ENCODE measurements at places on chromosomes 1 and 21.

DNA sequence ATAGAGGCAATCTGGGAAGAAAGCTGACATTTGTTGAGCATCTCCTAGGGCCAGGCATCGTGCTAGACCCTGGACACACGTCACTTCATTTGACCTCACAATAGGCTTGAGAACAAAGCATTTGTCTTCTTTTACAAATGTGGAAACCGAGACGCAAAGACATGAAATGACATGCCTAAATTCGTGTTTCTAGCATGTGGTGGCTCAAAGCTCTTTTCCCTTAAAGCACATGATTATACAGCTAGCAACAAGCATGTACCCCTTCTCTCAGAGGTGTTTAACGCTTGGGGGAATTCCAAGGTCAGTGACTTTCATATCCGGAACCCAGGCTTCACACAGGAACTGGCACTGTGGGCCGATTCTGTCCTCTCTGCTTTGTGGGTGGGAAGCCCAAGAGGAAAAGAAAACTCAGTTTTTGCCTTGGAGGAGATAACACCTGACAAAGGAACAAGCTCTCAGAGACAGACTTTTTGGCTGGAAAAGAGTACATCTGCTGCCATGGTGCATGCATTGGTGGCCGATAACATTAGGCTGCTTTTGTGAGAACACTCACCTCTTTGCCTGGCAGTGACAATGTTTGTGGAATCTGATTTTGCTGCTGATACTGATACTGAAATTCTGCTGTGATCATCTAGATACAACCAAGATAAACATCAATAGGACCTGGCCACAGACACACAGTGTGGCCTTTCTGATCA is 15.4 kb upstream of the CD2 start:
- no peak for DNase-seq

- DNase-seq, result peak; percentile 58
These were observed 11.4 kb upstream of the RGS16 start for GRCh38 chr1:182615468-182616129.

DNA sequence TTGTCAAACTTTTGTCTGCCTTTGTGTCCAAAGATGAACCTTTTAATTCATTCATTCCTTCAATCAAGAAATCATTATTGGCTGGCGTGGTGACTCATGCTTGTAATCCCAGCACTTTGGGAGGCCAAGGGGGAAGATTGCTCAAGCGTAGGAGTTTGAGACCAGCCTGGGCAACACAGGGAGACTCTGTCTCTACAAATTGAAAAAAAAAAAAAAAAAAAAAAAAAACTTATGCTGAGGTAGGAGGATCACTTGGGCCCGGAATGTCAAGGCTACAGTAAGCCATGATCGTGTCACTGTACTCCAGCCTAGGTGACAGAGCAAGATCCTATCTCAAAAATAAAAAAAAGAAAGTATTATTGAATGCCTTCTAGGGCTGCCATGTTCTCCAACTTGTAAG is 51.3 kb upstream of the CXADR start:
- no peak for DNase-seq

DNA sequence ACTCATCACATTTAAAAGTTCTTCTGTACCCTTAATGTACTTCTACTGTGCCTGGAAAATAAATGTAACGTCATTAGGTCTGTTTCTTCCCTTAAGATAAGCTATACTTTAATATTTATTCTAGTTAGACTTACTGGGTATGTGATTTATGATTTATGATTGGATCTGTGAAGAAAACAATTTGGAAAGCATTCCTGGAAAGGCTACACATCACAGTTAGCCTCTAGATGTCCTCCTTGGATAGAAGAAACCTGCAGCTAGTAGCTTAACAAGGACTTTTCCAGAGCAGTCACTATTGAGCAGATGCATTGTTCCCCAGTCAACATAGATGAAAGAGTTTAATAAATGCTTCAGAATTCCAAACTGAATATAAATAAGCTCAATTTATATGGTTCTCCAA is 22.2 kb upstream of the ABL2 start:
- peak; percentile 60 for DNase-seq

DNA sequence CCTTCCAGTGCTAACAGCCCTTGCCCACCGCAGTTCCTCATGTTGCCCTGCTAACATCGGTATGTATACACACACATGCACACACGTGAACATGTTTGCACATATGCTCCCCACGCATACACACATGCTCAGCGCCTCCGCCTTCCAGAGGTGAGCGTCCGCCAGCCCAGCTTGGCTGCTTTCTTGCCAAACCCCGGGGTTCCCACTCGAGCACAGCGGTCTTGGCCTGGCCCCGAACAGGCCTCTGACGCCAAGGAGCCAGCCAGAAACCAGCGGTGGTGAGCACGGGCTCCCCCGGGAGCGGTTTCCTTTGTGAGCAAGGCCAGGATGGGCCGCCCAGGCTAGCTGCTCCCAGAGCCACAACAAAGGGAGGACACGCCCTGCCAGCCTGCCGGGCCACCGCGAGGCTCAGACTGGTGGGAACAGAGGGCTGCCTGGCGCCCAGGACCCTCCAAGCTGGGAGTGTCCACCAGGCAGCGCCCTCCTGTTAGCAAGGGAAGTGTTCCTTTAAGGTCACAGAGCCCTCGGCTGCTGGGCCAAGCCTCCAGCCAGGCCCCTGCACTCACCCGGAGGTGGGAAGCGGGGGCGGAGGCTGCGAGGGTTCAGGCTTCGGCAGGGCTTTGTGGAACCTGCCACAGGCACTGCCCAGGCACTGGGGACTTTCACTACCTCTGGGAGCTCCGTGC is 65.4 kb downstream of the ALPL start:
- no peak for DNase-seq

DNA sequence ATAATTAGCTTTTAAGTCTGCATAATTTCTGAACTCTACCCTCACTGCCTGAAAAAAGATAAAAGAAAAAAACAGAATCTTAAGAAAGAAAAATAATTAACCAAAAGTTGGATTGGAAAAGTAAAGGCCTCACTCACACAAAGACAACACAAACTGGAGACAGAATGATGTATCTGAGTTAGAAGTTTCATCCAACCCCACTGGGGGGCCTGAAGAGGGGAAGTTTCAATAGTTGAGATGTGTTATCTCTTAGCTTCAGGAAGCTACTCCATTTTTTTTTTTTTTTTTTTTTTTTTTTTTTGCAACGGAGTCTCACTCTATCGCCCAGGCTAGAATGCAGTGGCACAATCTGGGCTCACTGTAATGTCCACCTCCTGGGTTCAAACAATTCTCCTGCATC is 19.9 kb downstream of the SYDE2 start:
- DNase-seq, result no peak

DNA sequence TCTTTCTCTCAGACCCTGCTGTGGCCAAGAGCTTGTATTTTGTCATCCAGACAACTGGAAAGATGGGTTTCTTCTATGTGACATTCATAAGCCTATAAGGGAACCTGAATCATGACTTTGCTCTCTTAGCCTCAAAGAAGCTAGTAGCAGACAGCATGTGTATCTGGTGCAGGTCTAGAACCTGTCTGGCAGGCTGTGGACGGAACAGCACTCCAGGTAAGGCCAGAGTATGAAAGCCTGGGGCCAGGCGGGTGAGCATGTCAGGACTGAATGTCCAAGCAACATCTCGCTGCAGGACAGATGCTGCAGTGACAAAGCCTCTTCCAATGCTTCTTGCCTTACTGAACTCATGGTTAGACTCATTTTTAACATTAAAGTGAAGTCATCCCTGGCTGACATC is 32.8 kb downstream of the AKNAD1 start:
- no peak for DNase-seq

DNA sequence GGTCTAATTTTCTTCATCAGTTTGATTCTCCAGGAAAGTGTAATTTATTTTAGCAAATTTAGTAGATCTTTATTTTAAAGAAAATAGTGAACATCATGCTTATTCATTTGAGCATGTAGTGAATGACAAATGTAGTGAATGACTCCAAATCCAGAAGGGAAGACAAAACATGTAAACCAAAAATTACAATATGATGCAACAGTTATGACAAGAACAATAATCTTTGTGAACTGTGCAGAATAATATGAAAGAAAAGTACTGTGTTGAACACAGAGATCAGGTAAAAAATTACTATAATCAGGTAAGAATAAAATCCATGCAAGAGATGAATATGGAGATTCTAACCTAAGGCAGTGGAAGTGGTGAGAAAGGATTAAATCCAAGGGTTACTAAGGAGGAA is 30.0 kb upstream of the DPH5 start:
- DNase-seq, result no peak

DNA sequence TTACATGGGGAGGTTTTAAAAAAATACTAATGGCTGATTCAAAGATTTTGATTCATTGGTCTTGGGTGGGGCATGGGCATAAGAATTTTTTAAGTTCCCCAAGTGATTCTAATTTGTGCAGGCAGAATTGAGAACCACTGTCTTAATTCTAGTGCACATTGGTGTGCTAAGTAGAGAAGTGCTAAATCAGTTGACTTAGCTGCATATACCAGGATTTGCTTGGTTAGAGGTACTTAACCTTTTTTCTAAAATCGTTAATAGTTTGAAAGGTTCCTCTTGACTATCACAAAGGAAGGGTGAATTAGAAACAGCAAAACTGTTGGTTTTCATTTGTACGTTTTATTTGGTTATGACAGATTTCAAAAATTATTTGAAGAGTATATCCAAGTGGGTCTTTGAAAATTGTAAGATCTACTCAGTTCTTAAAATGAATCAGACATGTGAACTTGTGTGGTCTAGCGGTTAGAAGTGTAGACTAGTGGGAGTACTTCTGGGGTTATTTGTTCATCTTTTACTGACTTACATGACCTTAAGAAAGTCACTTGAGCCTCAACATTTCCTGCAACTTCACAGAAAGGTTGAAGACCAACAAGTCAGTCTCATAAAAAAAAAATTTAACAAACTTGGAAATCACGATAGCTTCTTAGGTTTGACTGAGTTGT is 66.7 kb downstream of the RPAP2 start:
- no peak for DNase-seq

- DNase-seq, result no peak
These were observed 1.8 kb upstream of the FOXO6 start for GRCh38 chr1:41359211-41360073.

GRCh38 chr1:53383136-53383870 is 55.4 kb upstream of the LRP8 start:
- no peak for DNase-seq

DNA sequence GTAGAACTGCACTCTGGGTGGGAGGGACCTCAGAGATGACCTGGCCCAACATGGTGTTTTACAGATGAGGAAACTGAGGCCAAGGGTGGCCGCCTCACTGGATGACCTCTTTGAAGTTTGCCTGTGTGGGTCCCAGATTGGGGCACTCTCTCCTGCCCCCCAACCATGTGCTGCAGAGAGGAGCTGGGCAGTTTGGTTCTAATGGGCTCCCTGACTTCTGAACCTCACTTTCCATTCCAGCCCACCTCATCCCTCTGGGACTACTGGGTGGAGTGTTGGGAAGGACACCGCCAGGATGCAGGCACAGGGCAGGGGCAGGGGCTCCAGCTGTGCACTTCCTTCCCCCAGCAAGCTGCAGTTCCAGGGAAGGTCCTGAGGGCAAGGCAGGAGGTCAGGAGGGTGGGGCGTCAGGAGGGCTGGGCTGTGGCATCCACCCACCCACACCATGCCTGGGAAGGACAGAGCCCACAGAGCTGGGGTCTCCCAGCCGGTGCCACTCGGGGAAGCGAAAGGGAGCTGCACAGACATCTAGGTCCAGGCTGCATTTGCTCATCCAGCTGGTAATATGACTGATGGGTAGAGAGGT is 10.3 kb upstream of the EPS8L3 start:
- no peak for DNase-seq

DNA sequence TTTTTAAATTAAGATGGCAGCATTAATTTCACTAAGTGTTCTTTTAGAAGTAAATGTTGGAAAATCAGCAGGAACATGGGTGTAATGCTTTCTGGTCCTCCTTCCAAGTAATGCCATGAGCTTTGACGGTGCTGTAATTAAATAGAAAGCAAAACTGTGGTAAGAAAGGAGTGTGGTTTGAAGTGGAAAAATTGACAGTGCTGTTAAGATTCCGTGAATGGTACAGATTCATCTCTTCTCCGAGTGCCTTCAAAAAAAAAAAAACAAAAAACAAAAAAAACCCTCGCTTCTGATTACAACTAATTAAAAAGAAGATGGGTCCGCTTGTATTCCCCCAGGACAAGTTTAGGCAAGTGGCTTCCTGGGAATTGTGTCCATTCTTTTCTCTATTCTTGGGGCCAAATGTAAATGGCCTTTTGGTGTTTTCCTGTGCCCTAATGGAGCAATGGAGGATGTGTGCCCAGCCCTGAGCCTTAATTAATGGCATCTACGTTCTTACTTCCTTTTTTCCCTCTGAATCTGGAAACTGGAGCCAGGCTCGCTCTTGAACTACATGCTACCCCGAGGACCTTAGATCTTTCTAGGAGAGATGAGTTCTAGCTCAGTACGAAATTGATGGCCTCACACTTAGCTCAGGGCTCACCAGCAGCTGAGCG is 5.1 kb downstream of the LMO4 start:
- no peak for DNase-seq

GRCh38 chr1:83546874-83547273 is 452.1 kb downstream of the TTLL7 start:
- DNase-seq, result no peak

GRCh38 chr1:12616709-12617373 is 1.2 kb downstream of the DHRS3 start:
- no peak for DNase-seq

- peak; percentile 39 for DNase-seq
These were observed 8.6 kb upstream of the PKP1 start for GRCh38 chr1:201274616-201275252.

GRCh38 chr1:207752456-207752998 is 673 bp downstream of the CD46 start:
- DNase-seq, result peak; percentile 11

DNA sequence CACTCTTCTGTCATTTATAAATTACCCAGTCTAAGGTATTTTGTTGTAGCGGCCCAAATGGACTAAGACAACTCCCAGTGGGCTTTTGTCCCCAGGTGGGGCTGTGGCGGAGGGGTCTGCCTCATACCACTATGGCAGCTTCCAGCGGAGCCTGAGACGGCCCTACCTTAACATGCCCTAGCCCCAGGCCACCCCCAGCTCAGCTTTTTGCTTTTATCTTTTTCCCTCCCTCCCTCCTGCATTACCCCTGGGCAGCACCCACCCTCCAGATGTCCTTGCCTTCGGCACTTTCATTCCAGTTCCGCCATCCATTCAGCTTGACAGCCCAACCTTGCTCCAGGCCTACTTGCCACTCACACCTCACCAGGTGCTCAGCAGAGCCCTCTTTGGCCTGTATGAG is 307.3 kb downstream of the PTPRU start:
- no peak for DNase-seq

- DNase-seq, result no peak
These were observed 154.0 kb downstream of the RWDD3 start for GRCh38 chr1:95388031-95388430.

- no peak for DNase-seq
These were observed 83.2 kb upstream of the RGS4 start for GRCh38 chr1:162985816-162986435.

DNA sequence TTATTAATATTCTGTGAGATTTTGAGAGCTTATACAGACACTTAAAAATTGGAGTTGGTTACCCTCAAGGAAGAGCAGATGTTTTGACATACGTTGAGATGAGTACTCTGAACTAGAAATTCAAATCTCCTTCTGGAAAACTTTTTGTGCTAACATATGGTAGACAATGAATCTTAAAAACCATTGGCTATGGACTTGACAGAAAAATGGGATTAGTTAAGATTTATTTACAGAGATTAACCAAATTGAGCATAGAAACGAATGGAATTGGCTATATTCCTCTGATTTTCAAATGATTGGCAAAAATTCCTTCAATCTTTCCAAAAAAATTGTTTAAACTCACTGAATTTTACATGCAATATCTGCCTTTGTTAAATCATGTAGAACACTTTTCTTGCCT is 1392.9 kb downstream of the BRINP3 start:
- DNase-seq, result no peak
